Heart right ventricle (tissue), 16 donors: ENCODE measurements at places on chromosomes 7 and 10.

GRCh38 chr7:32535162-32535702 lies 39.9 kb downstream of the AVL9 start:
- no peak for DNase-seq

DNA sequence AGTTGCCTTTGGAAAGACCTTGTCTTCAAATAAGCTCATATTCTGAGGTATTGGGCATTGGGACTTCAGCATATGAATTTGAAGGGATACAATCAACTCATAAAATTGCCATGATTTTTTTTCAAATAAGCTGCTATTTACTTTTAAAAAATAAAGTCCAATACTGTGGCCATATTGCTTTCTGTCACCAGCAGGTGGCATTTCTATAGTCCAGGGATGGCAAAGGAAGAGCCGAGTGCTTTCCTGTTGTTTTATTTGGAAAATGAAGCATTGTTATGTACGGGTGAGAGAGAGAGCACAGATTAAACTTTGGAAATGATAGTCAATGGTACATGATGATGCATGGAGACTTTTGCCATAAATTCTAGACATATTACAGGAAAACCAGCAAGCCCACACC lies 104.1 kb upstream of the DPP6 start:
- DNase-seq = no peak

- no peak for DNase-seq
Observed at GRCh38 chr7:116298055-116298454, 87.7 kb downstream of the TES start.

GRCh38 chr7:64888561-64888900 lies 14.5 kb upstream of the ZNF273 start:
- no peak for DNase-seq

GRCh38 chr7:7516662-7517061 lies 19.0 kb downstream of the COL28A1 start:
- DNase-seq = no peak

- DNase-seq = no peak
Observed at GRCh38 chr7:107180378-107180777, 11.6 kb downstream of the HBP1 start.

DNA sequence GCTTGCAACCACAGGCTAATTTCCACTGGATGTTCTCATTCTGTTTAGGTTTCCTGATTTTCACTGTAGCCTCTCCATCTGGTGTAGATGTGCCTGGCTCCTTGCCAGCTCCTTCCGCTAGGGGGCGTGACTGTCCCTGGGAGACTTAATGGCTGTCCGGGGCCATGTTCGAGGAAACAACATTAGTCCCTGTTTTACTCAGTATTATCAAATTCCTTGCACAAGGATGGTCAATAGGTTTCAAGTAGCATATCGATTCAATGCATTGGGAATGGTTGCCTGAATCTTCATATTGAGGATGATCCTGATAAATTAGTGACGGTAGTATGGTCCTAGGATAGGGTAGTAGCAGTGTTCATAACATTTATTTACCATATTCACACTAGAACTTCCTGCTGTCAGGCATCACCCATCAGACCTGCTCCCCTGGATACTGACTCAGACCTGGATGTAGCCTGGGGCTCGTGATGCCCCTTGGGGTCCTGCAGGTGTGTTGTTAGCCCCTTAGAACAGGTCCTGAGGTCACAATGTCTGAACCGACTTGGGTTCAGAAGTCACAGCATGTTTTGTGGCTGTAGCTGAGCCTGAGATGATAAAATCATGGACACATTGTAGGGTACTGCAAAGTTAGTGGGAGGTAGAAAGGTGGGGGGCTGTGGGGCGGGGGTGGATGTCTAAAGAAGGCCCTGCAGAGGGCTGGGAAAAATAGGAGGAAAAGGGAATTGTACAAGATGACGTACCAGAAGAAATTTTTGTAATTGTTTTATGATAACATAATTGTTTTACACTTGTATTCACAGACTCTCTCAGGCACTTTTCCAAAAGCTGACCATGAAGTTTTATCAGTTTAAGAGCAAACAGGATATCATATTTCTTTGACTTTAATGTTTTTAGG lies 8.9 kb upstream of the EXOC6 start:
- DNase-seq = peak; percentile 74

- no peak for DNase-seq
Observed at GRCh38 chr7:105017657-105018365, 3.8 kb downstream of the KMT2E start.

GRCh38 chr7:78173666-78174065 lies 375.1 kb downstream of the PHTF2 start:
- DNase-seq = no peak

DNA sequence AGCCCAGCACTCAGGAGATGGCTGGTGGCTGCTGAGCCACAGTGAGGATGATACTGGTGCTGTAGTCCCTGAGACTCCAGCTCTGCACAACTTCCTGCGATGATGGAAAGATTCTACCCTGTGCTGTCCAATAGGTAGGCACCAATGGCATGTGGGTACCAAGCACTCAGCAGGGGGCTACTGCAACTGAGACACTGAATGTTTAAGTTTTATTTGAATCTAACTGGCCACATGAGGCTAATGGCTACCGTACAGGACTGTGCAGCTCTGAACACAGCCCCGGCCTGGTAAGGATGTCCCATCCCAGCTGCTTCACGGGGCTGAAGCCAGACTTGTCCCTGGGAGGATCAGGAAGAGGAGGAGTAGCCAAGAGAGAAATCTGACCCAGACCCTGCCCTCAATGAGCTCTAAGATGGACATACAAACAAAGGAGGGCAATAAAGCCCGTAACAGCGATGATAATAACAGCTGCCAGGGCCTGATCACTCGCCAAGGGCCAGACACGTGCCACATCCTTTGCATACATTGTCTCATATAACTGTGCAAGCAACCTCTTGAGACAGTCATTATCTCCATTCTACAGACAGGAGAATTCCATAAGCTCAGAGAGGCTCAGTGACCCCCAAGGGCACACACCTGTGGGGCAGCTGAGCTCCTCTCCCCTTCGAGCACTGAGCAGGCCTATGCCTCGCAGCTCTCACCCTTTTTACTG lies 3.8 kb downstream of the GPRIN2 start:
- DNase-seq = no peak

DNA sequence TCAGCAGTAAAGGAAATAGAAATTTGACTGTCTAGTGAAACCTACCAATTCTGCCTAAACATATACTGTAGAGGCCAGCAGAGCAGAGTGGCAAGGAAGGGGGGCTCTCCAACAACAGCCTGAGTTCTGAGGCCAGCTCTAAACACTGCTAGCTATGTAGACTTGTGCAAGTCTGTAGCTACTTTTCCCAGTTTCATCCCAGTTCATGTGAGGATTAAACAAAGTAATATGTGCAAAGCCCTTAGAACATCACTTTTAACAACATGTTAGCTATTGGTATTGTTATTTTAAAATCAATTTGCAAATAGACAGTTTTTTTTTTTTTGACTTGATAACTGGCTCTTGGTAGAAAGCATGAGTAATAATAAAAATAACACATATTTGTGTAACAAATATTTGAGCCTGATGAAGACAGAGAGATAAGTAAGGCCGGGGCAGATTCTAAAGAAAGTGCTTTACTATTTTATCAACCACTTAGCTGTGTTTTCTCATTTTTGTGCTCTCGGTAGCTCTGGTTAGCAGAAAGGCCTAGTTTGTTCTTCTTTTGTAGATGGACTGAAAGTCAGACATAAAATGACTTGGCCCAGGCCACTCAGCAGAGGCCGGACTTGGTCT lies 9.3 kb downstream of the CHST12 start:
- no peak for DNase-seq

DNA sequence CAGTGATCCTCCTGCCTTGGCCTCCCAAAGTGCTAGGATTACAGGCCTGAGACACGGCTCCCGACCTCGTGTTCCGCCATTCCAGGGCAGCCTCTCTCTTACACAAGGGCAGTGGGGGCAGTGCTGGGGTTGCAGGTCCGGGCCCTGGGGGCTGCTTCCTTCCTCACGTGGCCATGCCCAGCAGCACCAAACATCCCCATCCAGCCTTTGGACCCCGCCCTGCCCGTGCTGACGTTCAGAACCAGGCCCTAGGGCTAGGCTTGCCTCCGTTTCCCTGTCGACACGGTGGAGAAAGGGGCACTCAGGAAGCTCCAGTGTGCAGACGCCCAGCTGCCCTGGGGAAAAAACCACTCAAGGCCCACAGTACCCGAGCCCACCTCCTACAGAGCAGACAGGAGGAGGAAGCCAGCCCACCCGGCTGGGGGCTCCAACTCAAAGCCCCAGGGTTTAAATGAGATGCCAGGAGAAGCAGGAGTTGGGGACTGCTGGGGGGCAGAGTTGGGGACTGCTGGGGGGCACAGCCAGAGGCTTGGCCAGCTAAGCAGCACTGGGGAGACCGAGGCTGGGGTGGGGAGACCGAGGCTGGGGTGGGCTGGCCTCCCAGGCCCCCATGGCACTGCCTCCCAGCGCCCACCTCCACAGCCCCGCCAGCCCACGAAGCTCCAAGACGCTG lies 35.9 kb downstream of the ADAP1 start:
- no peak for DNase-seq

DNA sequence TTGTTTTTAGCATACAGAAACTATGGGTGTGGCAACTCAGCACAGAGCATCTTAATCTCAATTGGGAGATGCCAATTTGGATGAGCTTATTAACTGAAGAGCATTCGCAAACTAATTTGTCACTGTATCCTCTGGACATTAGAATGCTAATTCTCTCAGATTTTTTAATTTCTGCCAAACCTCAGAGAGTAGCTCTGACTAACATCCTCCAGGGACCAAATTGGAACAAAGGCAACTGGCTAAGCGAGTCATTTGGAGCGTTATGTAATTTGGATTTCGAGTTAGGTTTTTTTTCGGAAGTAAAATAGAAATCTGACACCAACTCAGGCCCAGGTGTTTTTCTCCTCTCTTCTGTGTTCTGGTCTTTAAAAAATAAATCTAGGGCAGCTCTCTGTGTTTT lies 201.9 kb downstream of the BMPER start:
- DNase-seq = peak; percentile 54

DNA sequence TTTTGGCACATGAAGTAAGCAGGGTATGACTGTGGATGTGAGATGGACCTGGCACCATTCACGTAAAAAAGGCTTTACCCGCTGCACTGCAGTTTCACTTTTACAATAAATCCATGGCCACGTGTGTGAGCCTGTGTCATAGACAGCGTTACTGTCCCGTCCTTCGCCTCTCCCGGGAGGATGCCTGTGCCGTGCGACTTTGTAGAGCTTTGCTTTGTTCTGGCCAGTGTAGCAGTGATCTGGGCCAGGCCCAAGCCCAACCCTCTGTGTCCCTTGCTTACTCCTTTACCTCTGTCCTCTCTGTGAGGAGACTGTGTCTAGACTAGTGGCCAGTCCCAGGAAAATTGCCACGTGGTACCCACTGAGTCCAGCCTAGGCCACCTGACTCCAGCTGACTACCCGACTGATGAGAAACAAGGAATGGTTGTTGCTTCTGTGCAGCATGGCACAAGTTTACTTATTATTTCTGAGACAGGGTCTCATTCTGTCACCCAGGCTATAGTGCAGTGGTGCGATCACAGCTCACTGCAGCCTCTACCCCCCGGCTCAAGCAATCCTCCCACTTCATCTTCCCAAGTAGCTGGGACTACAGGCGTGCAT lies 48.1 kb downstream of the JAKMIP3 start:
- no peak for DNase-seq

- no peak for DNase-seq
Observed at GRCh38 chr7:145737617-145738016, 379.0 kb upstream of the CNTNAP2 start.

- no peak for DNase-seq
Observed at GRCh38 chr10:72690071-72690755, 1.7 kb upstream of the MCU start.
